HT1080 (cell line): ENCODE measurements at places on chromosomes 11 and 22. TPM values are rescaled to one million over a fixed set of nuclear protein-coding genes. Genes with fewer than 3 reads are reported as not detected.
A peak's percentile ranks its signal among the peaks of the same experiment; 100 is the strongest.

- DNase-seq: no peak
These were observed 64.5 kb upstream of the NECTIN1 start for GRCh38 chr11:119793335-119793984.

- no peak for DNase-seq
These were observed 16.3 kb downstream of the GVQW3 start for GRCh38 chr11:76397383-76397782.

DNA sequence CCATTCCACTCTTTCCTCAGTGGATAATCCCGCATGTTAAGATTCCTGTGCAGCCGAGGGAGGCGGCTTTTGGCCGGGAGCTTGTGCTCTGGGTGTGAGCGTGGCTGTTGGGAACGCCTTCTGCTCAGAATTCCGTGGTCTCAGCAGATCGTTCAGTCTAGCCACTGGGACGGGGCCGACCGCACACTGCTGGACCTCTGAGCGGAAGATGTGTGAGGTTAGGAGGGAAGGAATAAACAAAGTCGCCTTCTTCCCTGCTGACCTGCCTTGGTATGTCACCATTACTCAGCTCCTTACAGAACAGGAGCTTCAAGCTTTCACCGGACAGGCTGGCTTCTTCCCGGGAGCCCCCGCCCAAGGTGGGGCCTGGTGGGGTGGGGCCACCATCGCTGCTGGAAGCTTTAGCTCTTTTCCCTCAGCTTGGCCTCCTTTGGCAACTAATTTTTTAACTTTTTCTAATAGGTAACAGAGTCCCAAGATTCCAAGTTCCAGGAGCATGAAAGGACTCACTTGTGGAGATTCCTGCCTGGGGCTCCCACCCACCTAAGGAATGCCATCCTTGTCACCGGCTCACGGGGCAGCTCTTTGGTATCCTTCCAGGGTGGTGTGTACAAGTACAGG lies 22.5 kb upstream of the SEPTIN5 start:
- DNase-seq: peak; percentile 78

DNA sequence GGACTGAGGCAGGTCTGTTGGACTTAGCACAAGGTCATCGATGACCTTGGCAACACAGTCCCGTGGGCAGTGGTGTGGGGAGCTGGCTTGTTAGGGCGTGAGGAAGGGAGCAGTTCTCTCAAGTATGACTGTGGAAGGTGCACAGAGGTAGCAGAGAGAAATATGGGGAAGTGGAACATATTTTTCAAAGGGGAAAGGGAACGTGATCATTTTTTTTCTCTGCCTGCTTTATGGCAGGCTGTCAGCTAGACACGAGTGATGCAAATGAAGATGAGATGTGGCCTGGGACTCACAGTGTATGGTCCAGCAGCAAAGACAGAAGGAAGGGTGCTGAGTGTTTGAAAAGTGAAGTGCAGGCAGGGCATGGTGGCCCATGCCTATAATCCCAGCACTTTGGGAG lies 30.6 kb downstream of the ADAMTS8 start:
- no peak for DNase-seq

- DNase-seq: peak; percentile 27
These were observed 188.2 kb upstream of the ANO3 start for GRCh38 chr11:26143566-26144290.

- DNase-seq: no peak
These were observed 95.3 kb downstream of the MED15 start for GRCh38 chr22:20602609-20603164.

- no peak for DNase-seq
These were observed 8.1 kb downstream of the CDKN1C start for GRCh38 chr11:2877474-2877873.

GRCh38 chr11:132245403-132246385 lies 875.3 kb downstream of the NTM start:
- DNase-seq: no peak

DNA sequence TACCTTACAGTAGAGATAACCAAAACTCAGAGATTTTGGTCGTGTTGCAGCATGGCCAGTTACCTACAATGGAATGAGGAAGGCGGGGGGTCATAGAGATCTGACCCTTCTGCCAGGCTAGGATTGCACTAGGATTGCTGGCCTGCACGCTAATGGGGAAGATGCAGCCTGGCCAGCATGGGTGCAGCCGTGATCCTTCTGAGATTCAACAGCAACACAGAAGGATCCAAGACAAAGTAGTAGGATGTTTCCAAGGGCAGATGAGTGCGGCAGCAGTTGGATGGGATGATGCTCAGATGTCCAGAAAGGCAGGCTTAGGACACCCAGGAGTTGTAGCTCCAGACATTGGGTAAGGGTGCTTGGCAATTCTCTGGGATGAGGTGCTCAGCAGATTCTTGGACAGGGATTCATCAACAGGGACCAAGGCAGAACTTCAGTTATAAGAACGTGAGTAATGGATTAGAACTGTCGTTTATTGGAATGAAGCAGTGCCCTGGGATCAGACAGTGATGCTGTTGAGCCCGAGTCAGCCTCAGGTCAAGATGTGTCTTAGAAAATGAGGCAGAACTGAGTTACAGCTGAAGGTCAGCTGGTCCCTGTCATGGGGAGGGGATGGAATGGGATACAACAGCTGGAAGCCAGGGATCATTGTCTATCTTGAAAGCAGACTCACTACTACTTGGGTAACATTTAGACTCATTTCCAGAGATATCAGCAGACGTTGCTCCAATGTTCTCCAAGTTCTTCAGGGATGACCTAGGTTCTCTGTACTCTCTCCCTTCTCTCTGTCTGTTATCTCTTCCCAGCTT lies 71.0 kb downstream of the PARVA start:
- DNase-seq: no peak

DNA sequence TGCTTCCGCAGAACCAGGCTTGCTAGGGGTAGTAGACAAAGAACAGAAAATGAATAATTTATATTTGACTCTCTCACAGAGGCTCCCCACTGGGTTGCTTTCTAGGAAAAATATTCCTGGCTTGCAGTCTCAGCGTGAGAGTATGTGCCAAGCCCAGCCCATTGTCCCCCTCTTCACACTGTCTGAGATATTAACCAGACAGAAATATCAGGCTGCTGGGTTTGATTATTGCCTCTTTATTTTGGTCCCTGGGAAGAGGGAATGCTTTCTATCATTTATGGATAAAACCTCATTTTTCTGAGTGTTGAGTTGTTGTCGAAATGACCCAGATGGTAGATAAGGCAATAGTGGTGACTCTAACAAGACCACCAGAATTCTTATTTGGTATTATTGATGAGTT lies 367.9 kb downstream of the METTL15 start:
- DNase-seq: no peak

- DNase-seq: no peak
These were observed 24.4 kb upstream of the FXYD6 start for GRCh38 chr11:117900720-117901440.

DNA sequence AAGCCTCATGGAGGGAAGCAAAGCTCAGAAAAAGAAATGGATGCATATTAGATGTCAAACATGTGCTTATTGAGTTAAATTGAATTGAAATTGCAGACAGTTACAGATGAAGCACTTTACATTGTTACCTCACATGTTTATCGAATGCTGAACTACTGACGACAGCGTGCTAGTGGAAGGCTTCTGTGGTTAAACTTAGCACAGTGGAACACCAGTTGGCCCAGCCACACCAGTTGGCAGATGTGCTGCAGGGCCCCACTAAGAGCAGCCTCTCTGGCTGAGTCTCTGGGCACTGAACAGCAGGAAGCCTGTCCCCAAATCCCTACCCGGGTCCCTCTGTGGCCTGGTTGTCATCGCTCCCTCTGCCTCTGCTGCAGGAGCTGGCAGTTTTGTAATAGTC lies 242.1 kb downstream of the NTM start:
- no peak for DNase-seq

- DNase-seq: no peak
These were observed 38.3 kb downstream of the GAB4 start for GRCh38 chr22:16969508-16970327.

DNA sequence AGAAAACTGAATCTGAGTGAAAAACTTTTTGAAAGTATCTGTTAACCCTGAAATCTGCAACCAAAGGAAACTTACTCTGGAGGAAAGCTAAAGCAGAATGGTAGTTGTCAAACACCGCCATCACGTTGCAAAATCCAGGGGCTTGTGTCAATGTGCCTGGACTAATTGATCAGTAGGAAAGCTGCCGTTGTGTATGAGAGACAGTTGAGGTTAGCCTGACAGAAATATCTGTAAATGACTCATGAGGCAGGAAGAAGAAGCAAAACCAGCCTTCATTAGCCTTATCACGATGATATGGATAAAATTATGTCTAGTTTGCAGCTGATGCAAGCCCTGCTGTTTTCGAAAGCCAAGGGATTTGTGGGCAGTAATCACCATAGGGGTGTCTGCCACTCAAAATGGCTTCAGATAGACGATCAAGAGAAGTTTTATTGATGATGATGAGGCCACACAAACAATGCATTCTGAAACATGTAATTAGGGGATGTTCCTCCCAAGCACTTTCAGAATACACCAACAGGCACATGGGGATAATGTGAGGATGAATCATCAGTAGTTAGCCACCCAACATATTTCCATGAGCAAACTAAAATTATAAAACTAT lies 8.9 kb downstream of the SCGB1A1 start:
- peak; percentile 53 for DNase-seq

DNA sequence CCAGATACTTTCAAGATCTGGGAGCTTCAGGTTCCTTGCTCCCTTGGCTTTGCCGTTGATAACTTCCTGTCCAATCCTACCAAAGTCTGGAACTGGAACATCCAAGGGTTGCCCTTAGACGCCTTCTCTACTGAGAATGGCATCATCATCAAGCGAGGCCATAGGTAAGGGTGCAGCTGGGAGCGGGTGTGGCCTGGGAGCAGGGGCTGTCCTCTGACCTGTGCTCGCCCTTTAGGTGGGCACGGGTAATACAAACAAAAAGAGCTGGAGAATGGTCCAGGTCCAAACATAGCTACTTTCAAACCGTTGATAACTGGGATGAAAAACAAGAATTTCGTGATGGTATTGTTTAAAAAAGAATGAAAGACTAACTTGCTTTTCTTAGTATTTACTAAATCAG lies 25.0 kb downstream of the CASP12 start:
- DNase-seq: no peak

- no peak for DNase-seq
These were observed 27.5 kb upstream of the MTCH2 start for GRCh38 chr11:47669856-47670255.

- DNase-seq: no peak
These were observed 14.6 kb upstream of the NRGN start for GRCh38 chr11:124724979-124725718.

GRCh38 chr22:48837341-48837935 lies 990.2 kb downstream of the BRD1 start:
- DNase-seq: peak; percentile 10

- no peak for DNase-seq
These were observed 1.8 kb upstream of the SERPIND1 start for GRCh38 chr22:20771918-20772625.

DNA sequence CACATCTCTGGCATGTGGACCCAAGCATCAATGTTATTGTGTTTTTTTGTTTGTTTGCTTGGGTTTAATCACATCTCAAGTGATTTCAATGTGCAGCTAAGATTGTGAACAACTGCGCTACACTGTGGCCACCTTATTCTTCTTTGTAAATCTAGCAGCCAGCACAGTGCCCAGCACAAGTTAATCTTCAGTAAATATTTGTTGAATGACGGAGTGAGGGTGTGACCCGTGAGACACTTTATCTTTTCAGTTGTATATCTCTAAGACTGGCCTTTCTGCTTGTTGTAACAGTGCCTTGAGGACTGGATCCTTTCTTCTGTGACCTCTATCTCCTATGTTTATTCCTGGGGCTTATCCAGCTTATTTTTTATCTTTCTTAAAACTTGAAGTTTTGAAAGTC lies 21.4 kb upstream of the AMOTL1 start:
- no peak for DNase-seq

GRCh38 chr22:44604991-44605390 lies 97.0 kb upstream of the PRR5 start:
- no peak for DNase-seq

- peak; percentile 49 for DNase-seq
These were observed 84.7 kb downstream of the MSANTD4 start for GRCh38 chr11:105937331-105937730.

GRCh38 chr11:10611979-10612862 lies 43.8 kb upstream of the LYVE1 start:
- DNase-seq: no peak

EIF3F gene
- total RNA-seq: 399 and 560 TPM in 2 replicates

TRIM48 gene
- total RNA-seq: not detected in 2 replicates

IGSF22 gene
- not detected in 2 replicates for total RNA-seq

CCDC188 gene
- 5.3 and 5.8 TPM in 2 replicates for total RNA-seq

ABCG4 gene
- not detected in 2 replicates for total RNA-seq

GSTT2 gene
- total RNA-seq: 1.3 and 1.5 TPM in 2 replicates

P2RY6 gene
- 0.33 TPM in 1 of 2 replicates, not detected in the other for total RNA-seq

OR52B6 gene
- total RNA-seq: not detected in 2 replicates

TSPAN4 gene
- total RNA-seq: 178 and 205 TPM in 2 replicates

GUCY1A2 gene
- total RNA-seq: 0.27 and 0.84 TPM in 2 replicates
